ENCODE measurements at places on chromosomes 6 and 20.

- DNase-seq: no peak
Measured at GRCh38 chr6:14361956-14362587, 244.5 kb downstream of the CD83 start.

DNA sequence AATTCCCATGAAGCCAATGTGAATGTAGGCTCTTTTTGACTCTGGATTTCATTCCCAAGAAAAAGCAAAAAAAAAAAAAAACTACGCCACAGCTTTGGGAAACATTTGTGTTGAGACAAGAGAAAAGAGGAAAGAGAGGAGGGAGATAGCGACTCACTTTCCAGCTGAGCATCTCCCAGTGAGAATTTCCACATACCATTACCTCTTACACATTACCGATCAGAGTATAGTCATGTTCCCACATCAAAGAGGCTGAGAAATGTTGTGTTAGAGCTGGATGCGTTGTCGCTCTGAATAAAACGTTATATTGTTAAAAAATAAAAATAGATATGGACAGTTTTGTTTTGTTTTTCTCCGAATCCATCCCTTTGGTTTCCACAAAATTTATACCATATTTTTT, 1019.3 kb upstream of the ADGRB3 start:
- no peak for DNase-seq

- no peak for DNase-seq
Measured at GRCh38 chr6:148226284-148226683, 116.4 kb upstream of the SASH1 start.

GRCh38 chr6:40139447-40139846, 205.2 kb upstream of the MOCS1 start:
- no peak for DNase-seq

GRCh38 chr6:8065519-8065911, 1.3 kb upstream of the BLOC1S5 start:
- no peak for DNase-seq

- no peak for DNase-seq
Measured at GRCh38 chr6:156910938-156911337, 133.8 kb downstream of the ARID1B start.

GRCh38 chr20:40654876-40655275, 34.2 kb downstream of the MAFB start:
- DNase-seq: no peak

- peak; percentile 86 for DNase-seq
Measured at GRCh38 chr6:80338201-80338836, 231.8 kb downstream of the BCKDHB start.

DNA sequence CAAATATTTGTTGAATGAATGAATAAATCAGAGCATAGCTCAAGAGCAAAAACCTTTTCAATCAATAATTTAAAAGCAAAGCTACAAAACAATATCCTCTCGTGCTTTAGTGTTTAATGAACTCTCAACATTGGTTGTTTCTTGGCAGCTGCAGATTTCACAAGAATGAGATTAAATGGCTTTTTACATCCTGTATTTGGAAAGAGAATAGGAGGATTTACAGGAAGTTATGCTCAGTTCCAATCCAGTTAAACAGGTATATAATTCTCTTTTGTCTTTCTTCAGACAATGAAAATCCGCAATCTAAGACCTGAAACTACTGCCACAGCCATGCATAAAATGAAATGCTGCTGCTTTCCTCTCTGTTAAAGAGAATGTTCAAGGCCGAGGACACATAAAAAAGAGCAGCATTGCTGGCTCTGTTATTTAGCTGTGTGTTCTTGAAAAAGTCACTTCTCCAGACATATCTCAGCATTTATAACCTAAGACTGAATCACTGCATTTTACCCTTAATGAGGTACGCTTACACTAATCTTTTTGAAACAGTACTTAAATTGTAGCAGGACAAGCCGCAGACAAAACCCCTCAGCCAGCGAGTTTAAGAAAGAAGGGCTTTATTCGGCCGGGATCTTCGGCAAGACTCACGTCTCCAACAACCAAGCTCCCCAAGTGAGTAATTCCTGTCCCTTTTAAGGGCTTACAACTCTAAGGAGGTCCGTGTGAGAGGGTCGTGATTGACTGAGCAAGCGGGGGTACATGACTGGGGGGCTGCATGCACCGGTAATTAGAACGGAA, 3.6 kb downstream of the C6orf52 start:
- no peak for DNase-seq

- no peak for DNase-seq
Measured at GRCh38 chr20:19974630-19975435, 42.3 kb upstream of the NAA20 start.

DNA sequence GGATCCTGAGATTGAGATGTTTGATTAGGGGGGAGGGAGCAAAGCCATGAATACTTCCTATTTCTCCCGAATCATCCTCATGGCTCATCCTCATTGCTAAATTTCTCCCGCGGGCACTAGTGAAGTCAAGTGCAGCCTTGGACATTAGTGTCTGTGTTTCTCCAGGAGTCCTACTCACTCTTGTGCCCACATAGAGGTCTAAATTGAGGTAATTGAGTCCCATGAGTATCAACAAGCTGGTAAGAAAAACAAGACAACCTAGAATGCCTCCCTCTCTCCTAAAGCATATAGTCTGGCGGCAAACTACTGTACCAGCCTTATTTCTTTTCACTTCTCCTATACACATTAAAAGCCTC, 420 bp downstream of the CENPQ start:
- DNase-seq: no peak

DNA sequence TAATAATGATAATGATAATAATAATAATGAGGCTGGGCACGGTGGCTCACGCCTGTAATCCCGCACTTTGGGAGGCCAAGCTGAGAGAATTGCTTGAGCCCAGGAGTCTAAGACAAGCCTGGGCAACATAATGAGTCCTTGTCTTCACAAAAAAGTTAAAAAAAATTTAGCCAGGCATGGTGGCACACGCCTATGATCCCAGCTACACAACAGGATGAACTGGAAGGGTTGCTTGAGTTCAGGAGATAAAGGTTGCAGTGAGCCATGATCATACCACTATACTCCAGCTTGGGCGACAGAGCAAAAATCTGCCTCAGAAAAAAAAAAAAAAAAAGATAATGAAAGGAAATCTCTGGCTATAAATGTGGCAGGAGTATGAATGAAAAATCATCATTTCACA, 213.4 kb downstream of the HIVEP2 start:
- no peak for DNase-seq

GRCh38 chr20:56171087-56172012, 77.2 kb upstream of the MC3R start:
- DNase-seq: no peak

- no peak for DNase-seq
Measured at GRCh38 chr6:65707126-65707826, at the start of gene EYS. EYS (minus strand) TSS chr6:65707226; CDS start chr6:65495410, 211,816 bp downstream.

DNA sequence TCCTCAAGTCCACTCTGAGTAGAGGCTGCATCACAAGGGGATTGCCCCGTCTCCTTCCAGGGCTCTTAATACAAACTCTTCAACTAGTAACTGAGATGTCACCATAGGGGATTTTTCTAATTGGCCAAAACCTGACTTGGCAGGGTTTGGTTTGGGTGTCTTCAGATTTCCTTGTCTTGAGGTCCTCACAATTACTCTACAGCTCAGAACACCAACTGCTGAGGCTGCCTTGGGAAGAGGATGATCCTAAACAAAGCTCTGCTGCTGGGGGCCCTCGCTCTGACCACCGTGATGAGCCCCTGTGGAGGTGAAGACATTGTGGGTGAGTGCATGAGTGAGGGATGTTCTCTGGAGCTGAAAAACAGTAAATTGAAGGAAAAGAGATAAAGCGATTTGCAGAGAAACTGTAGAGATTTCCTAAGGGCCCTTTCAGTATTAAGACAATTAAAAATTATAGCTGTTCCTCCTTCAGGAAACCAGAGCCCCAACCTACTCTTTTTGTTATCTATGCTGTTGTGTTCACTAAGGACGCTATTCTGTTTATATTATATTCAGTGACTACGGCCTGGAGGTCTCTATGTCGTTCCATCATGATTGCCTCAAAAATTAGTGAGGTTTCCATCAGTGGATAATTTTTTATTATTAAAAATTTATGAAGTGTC, at the start of gene HLA-DQA1:
Gene HLA-DQA1, plus strand, starts transcription at position 188 of the 662 bp plus-strand sequence. Its CDS starts 53 bp downstream, at position 241.
- DNase-seq: no peak

DNA sequence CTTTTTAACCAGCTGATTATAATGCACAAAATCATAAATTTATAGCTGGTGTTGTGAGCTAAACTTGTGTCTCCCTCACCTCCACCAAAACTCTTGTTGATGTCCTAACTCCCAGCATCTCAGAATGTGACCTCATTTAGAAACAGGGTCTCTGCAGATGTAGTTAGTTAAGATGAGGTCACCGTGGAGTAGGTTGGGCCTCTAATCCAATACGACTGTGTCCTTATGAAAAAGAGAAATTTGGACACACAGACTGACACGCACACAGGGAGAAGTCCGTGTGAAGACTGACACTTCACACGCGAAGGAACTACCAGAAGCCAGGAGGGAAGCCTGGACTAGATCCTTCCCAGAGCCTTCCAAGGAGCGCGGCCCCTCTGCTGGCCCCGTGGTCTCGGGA, 46.5 kb downstream of the TRAM2 start:
- no peak for DNase-seq

- no peak for DNase-seq
Measured at GRCh38 chr6:147895272-147895671, 386.8 kb downstream of the SAMD5 start.

- peak; percentile 89 for DNase-seq
Measured at GRCh38 chr6:157981395-157982101, at the start of gene SYNJ2. SYNJ2 (plus strand) TSS chr6:157981863; CDS start chr6:157981962, 99 bp downstream.

GRCh38 chr6:19896693-19897010, 59.5 kb downstream of the ID4 start:
- DNase-seq: no peak

DNA sequence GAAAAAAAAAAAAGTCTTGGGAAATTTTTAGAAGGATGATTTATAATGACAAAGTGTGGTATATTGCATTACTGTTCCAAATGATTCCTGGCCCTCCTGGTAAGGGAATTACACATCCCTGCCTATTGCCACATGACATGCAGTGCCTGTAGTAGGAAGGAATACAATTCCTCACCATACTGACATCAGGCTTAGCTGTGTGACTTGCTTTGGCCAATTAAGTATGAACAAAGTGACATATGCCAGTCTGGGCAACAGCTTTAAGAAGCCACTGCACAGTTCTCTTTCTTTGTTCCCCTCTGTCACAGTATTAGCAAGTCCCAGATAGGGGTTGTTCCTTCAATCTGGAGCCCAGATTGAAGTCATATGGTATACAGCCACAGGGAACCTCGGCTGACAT, 100.5 kb downstream of the KIF13A start:
- DNase-seq: no peak

DNA sequence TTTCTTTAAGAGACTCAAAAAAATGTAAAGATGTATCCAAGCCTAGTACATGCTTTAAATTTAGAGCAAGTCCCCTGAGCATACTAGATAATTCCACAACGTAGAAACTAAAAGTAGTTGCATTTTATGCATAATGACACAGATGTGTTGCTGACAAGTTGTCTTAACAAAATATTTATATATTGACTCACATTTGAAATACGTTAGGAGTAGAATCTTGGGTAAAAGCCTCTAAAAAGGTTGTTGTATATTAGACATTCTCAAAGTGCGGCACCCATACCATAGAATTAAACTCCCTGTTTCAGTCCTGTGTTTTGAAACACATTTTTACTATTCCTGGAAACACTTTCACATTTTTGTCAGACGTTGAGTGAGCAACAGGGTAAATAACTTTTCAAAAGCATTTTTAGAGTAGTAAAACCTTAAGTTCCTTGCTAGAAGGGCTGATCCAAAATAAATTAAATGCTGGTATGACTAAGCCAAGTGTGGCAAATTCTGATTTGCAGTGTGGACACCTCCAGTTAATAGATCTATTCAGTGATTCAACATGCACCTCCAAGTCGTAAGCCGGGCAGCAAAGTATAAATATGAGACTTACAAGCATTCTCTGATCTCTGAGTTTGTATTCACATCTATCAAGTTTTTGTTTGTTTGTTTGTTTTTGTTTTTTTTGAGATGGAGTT, 97.5 kb downstream of the GMDS start:
- no peak for DNase-seq

DNA sequence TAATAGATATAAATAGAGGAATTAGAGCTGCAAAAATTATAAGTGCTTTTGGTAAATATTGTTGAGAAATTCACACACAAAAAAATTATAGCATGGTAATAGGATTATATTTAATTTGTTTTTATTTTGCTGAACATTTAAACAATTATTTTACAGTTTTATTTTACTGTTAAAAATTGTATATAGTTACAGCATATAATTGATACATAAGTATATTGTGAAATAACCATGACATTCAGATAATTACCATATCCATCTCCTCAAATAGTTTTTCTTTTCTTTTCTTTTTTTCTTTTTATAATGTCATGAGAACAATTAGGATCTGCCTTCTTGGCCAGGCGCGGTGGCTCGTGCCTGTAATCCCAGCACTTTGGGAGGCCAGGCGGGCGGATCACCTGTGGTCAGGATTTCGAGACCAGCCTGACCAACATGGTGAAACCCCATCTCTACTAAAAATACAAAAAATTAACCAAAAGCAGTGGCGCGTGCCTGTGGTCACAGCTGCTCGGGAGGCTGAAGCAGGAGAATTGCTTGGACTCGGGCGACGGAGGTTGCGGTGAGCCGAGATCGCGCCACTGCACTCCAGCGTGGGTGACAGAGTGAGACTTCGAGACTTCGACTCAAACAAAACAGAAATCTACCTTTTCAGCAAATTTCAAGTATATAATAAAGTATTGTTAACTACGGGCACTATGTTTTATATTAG, 654.2 kb downstream of the TENT5A start:
- no peak for DNase-seq

DNA sequence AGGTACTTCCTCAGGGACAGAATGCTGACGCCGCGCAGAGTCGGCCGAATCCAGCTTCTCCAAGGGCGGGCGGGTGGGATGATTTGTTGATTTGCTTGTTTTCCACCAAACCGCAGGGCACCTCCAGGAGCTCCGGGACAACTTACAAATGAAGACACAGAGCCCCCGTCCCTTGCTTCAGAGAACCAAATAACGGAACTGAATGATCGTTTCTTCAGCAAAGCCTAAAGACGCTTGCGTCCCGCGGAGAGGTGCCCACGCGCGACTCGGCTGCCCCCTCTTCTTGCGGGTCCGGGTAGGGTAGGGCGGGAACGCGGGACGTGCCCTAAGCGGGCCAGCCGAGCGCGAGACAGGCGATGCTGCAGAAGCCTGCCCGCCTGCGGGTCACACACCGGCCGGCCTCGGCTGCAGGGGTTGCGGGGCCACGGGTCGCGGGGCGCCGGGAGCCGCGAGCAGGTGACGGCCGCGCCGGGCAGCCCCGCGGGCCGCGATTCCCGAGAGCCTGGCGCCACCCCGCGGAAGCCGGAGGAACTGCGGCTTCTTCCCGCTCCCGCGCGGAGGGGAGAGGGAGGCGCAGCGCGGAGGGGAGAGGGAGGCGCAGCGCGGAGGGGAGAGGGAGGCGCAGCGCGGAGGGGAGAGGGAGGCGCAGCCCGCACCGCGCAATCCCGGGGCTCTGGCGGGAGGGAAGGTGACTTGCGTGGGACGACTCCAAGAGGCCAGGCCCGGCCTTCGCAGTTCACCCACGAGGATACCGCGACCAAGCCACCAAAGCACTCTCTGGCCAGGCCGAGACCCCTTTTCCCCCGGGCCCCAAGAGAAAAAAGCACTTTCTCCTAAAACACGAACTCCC, 7.7 kb upstream of the FOXF2 start:
- DNase-seq: peak; percentile 86
